ENCODE measurements at places on chromosomes 16 and 17.
A peak's percentile ranks its signal among the peaks of the same experiment; 100 is the strongest.

DNA sequence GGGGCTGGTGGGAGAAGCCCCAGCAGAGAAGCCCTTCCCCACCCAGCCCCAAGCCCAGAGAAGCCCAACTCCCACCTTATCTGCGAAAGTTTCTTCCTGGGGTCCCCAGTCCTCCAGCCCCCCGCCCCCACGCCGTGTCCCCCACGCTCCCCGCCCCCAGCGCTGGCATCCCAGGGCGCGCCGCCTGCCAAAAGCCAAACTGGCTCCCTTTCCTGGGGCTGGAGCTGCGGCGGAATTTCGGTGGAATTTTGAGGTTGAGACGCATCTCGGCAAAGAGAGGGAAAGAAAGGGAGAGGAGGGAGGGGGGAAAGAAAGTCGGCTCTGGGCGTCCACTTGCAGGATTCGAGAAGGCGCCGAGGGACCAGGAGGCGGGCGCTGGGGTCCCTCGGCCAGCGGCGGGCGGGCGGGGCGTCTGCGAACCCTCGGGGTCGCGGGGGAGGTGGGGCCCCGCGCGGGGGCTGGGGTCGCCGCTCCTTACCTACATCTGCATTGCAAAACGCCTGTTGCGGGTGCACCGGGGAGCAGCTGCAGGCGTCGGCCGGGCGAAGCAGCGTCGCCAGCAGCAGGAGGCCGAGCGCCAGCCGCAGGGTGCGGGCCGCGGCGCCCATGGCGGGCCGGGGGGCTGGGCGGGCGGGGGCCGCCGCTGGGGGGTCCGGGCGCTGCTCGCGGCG is 571 bp downstream of the TIMP2 start:
- DNase-seq = no peak

- no peak for DNase-seq
Measured at GRCh38 chr17:74520016-74520434, 11.2 kb downstream of the CD300LB start.

DNA sequence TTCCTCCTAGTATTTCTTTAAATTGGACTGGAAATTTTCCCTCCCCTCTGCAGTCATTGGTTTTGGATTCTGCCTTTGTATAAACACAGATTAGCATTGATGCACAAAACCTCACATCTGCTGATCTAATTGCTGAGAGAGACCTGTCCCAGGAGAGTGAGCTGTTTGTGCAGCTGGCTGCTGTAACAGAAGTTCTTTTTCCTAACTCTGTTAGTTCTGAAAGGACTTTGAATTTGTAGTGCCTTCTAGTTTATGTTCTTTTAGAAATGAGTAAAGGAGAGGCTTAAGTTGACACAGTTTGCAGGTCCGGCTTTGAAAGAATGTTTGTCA is 45.2 kb upstream of the KPNB1 start:
- DNase-seq = peak; percentile 41

DNA sequence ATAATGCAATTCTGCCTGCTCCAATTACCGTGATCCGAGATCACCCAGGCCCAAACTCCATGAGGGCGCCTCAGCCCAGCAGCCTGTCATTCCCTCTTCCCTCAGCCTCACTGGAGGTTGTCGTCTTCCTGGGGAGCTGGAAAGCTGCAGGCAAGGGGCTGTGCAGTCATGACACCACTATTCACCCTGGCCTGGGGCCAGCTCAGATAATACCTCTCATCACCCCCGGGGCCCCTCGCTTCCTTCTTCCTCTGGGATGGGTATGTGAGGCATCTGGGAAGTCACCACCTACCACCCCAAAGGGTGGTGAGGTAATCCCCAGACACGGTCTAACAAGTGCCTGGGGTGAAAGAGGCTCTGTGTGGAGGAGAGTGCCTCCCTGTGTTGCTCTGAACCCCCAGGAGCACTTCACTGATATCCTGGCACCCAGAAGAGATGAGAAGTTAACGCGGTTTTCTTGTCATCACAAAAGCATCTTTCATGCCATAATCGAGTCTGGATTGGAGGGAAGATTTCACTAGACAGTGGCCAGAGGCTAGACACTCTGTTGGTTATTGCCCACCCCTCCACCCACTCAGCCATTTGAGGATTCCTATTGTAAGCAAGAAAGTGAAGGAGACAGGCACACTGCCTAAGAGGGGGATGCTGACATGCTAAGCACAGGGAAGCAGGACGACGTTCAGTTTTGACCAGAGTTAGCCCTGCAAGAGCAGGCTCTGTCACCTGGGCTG is 18.4 kb downstream of the CFAP20 start:
- DNase-seq = no peak

GRCh38 chr17:28406473-28406814 is 432 bp upstream of the SLC46A1 start:
- DNase-seq = no peak

DNA sequence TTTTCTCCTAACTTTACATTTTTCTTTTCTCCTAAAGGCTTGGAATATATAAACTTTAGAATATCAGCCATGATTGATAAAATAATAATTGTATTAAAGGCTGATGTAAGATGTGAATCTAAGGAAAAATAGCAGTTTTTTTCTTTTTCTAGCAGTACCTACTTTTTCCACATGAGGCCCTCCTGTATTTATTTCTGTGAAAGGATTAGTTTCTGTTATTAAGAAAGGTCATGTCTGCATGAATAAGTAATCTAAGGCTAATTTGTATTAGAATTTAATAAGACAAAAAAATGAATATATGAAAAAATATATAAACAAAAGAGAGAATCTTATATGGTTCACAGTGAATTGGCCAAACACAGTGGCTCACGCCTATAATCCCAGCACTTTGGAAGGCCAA is 85.3 kb downstream of the STXBP4 start:
- no peak for DNase-seq

DNA sequence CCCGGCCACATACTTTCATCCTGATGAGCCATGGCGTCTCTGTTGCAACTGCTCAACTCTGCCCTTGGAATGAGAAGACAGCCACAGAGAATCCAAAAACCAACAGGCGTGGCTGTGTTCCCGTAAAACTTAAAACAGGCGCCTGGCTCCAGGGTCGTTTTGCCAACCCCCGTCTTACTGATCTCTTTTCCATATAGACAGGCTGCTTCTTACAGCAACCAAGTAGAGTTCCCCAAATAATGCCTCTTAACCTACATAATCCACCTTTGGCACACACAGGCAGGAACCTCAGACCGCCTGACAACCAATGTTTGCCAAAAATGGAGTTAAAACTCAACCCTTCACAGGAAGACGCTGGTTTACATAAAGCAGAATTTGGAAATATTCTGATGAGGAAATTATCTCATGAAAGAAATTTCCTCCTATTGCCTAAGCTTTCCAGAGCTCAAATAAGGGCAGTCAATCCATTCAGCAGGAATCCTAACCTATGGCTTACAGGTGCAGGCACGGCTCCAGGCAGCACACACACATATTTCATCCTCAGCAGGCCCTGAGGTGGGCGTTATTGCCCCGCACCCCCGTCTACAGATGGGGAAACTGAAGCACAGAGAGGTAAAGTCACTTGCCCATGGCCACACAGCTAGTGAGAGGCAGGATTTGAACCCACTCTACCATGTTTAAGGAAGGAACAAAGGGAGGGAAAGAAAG is 35.8 kb downstream of the LITAF start:
- no peak for DNase-seq

- DNase-seq = no peak
Measured at GRCh38 chr16:11697319-11697718, 29.1 kb downstream of the SNN start.

GRCh38 chr17:37299257-37299980 is 76.4 kb upstream of the C17orf78 start:
- DNase-seq = no peak

DNA sequence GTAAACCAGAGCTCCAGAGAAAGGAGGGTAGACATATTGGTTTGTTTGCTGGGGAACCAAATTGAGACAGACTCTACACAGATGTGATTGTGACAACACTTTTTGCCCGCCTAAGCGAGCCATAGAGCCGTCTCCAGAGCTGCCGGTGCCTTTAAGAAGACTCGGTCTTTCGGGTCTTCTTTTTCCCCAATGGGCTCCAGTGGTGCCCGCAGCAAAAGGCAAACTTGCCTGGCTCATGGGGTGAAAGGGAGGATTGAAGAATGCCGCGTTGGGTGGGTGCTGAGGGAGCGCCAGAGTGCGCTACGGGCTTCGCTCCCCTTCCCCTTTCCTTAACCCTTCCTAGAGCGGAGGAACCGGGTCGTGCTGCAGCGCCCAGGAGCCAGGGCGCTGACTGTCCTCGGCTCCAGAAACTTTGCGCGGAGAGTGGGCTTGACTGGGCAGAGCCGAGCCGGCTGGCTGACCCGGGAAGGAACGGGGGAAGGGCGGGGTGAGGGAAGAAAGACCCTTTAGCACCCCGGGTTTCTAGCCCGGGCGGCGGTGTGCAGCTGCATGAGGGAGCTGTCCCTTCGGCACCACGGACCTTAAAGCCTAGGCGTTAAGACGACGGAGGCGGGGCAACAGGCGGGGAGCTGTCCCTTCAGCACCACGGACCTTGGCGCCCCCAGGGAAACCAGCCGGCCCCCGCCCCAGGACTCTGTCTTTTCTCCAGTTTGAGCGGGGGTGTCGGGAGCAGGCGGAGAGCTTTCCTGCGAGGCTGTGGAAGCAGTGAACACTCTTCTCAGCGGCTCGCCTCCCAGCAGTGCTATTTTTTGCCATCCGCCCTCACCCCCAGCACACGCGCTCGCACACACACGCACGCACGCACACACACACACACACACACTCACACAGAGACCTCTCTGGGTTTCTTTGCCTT is at the start of gene CACNG3:
Gene CACNG3 (plus strand): TSS at position 880 of the 916 bp plus-strand sequence. CDS start 420 bp downstream, outside the sequence.
- no peak for DNase-seq

GRCh38 chr17:61411261-61412142 is 11.9 kb downstream of the TBX2 start:
- DNase-seq = no peak

GRCh38 chr17:39652587-39653315 is 12.4 kb upstream of the TCAP start:
- no peak for DNase-seq

GRCh38 chr16:11857161-11857560 is 5.8 kb upstream of the RSL1D1 start:
- DNase-seq = no peak
